ENCODE measurements at places on chromosomes 6 and 20.

- no peak for DNase-seq
These were observed 1.8 kb downstream of the RIPOR2 start for GRCh38 chr6:24933868-24934401.

GRCh38 chr6:151431337-151431736, 20.6 kb downstream of the RMND1 start:
- no peak for DNase-seq

DNA sequence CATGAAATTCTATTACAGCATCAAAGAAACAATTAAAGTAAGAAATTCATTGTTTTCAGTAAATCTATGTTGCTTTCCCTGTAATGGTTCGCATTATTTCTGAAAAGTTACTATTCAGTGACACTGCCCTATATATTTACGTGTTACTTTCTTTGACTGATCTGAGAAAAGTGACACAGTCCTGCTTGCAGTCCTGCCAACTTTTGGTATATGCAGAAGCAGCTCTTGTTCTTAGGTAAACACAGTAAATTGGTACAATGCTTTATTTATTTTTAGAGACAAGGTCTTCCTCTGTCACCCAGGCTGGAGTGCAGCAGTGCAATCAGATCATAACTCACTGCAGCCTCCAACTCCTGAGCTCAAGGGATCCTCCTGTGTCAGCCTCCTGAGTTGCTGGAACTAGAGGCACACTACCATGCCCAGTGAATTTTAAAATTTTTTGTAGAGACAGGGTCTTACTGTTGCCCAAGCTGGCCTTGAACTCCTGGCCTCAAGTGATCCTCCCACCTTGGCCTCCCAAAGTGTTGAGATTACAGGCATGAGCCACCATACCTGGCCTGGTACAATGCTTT, 151.3 kb downstream of the AKAP7 start:
- no peak for DNase-seq

GRCh38 chr6:108071736-108072276, 2.7 kb downstream of the OSTM1 start:
- DNase-seq: no peak

DNA sequence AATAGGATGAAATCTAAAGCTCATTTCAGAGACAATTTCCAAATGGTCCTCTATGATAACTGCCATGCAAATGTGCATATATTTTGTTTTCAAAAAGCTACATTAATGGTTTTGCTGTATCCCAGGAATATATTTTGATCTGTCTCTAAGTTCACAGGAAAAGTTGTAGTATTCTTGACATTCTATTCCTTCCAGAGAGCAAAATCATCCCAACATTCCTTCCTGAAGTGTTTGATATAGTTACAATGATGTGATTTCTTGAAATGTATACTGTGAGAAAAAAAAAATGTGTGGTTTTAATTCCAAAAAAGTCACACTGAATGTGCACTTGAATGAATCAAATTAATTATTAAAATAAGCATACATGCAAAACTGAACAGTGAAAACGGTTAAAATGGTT, 996.0 kb upstream of the CITED2 start:
- no peak for DNase-seq

GRCh38 chr6:166584853-166585429, 1.5 kb downstream of the RAMACL start:
- no peak for DNase-seq

GRCh38 chr20:53244711-53245110, 272.6 kb downstream of the TSHZ2 start:
- DNase-seq: no peak

- DNase-seq: no peak
These were observed 50.6 kb downstream of the SRC start for GRCh38 chr20:37396416-37397075.

- peak; percentile 86 for DNase-seq
These were observed 176.7 kb downstream of the CLIC5 start for GRCh38 chr6:45838996-45839395.

DNA sequence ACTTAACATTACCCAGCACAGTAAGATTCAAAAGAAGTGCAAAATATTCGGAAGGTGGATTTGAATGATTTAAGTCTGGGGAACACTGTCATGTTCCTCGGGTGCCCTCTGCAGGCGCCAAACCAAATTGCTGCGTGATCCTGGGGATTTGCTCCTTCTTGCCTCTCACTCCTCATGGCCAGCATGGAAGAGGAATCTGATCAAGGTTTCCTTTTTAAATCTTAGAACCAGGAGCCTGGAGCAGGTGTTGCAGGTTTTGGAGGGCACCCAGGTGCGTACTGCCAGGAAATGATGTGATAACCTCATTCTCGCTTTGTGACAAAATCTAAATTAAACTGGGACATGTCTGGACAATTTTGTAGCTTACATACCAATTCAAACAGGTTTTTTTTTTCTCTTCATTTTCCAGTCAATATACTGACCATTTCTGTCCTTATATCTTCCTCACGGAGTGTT, 8.1 kb upstream of the PFDN4 start:
- DNase-seq: peak; percentile 94

GRCh38 chr6:133707456-133707855, 181.5 kb upstream of the TCF21 start:
- DNase-seq: no peak

- no peak for DNase-seq
These were observed 23.8 kb upstream of the ELOVL4 start for GRCh38 chr6:79971193-79971592.

- no peak for DNase-seq
These were observed 38.6 kb downstream of the SLC2A4RG start for GRCh38 chr20:63778034-63778752.

GRCh38 chr20:49979030-49979832, 3.5 kb upstream of the SNAI1 start:
- DNase-seq: no peak

DNA sequence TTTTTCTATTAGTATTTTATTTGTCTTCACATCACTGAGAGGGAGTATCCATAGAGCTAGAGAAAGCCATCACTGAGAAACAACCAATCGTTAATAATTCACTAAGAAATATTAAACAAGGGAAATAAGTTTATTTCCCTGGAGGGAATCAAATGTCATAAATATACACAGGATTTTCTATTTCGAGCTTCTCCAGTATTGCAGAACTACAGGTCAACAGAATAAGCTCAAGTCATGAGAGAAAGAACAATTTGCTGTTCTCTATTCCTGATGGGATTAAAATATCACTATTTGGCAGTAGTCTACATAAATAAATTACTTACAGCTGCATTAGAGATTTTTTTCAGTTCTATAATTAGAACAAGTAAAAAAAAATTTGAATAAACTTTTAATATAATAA, 2.2 kb upstream of the FAM162B start:
- DNase-seq: no peak

DNA sequence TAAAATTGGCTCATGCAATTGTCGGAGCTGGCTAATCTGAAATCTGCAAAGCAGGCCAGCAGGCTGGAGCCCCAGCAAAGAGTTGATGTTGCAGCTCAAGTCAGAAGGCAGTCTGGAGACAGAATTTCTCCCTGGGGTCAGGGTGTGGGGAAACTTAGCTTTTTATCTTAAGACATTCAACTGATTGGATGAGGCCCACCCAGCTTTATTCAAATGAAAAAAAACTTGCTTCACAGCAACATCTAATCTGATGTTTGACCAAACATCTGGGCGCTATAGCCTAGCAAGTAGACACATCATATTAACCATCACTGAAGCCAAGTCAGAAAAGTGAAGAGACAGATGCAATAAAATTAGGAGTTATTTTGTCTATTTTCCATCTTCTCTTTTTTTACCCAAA, 108.8 kb upstream of the CCDC28A start:
- no peak for DNase-seq

- DNase-seq: no peak
These were observed 55.8 kb upstream of the TFAP2D start for GRCh38 chr6:50657513-50657912.

- no peak for DNase-seq
These were observed 70.1 kb downstream of the ISM1 start for GRCh38 chr20:13291157-13291556.

GRCh38 chr20:5180933-5181332, 54.1 kb downstream of the CDS2 start:
- DNase-seq: no peak

GRCh38 chr6:89139509-89140346, 6.1 kb upstream of the PM20D2 start:
- no peak for DNase-seq

DNA sequence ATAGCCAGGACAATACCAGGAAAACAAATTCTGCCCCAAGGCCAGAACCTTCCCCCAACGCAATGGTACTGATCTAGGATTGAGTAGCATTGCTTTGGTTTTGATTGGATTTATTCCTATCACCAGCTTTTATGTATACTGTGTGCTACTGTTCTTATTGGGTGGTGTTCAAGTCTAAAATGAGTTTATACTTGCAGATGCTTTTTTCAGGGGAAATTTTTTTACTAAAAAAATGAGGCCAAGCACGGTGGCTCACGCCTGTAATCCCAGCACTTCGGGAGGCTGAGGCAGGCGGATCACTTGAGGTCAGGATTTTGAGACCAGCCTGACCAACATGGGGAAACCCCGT, 116.8 kb downstream of the ZMYND8 start:
- no peak for DNase-seq

DNA sequence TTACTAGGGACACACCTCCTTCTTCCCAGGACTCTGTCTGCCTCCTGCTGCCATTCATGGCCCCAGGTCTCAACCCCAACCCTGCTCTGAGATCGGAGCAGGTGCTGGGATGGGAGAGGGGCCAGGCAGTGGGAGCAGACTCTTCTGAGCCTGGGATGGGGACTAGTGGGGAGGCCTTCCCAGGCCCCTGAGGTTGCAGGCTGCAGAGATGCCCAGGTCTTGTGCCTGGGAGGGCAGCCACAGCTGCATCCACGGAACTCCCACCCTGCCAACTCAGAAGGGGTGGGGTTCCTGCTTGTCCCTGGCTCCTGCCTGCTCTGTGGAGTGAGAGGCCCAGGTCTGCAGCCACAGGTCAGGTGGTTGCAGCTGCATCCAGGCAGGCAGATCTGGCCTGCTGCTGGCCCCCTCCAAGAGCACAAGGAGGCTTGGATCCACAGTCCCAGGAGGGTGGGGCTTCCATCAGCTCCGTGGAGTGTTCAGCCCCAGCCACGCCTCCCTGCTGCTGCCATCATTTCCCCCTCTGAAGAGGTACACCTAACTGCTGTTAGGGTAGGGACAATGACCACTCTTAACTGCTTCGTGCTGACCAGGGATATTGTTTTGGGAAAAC, 2.9 kb upstream of the SLC22A1 start:
- DNase-seq: no peak

DNA sequence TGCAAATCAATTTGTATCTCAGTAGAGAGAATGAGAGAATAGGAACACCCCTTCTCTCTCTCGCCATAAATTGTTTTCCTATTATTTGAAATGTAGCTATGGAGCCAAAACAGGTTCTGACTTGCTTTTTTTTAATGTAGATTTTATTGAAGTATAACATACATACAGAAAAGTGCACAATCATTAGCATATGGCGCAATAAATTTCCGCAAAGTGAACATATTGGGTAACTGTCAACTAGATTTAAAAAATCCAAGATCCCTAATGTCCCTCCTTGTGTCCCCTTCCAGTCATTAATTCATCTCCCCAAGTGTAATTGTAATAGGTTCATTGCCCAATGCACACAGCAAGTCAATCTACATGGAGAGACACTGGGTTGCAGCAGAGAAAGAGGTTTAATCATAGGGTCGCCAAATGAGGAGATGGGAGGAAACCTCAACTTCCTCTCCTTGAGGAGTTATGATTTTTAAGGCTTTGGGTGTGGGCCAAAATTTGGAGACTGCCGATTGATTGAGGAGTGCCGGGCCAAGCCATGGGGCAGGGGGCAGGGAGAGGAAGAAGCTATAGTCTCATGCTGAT, 43.3 kb upstream of the TGM3 start:
- no peak for DNase-seq

GRCh38 chr6:143111443-143111842, 50.8 kb downstream of the AIG1 start:
- no peak for DNase-seq

DNA sequence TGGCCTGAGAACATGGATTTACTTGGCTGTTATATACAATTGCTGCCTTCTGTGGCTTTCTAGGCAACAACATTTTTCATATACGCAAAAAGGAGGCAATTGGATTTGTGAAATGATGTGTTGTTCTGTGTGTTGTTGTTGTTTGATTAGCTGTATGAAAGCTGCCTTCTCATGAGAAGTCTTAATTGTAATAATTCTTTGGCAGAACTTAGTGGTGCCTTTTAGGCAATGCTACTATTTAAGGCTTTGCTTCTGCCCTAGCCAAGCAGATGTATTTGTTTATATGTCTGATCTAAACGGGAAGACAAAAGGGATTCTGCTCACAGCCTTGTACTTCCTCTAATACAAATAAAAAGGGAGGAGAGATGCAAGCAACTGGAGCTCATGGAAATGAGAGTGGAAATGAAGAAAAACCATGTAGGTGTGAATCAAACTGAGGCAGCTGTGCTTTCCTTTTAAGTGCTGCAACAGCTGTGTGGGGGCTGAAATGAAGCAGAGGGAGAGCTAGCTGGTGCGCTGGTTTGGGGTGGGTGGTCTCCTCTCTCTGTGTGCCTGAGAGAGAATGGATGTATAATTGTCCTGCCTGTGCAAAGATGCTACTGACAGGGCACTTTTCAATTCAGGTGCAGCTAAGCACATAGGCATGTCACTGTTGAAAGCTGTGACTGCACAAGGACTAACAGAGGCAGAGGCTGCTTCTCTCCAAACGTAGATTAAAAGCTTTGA, 386.9 kb upstream of the MAN1A1 start:
- DNase-seq: no peak

GRCh38 chr6:40520678-40521077, 66.5 kb downstream of the LRFN2 start:
- no peak for DNase-seq

DNA sequence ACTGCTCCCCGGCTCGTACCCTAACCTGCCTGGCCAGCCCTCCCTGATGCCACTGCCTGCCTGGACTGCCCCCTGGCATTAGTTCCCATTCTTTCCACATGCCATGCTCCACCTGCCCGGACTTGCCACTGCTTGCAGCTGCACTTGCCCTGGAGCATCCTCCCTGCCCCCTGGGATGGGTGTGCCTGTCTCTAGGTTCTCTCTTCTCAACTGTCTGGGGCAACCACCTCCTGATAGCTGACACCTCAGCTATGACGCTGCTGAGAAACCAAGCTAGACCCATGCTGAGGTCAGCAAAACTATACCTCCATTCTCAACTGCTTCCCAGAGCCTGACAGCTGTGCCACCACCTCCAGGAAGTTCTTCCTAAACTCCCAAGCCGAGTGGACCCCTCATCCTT, 72.1 kb downstream of the PERP start:
- no peak for DNase-seq

- DNase-seq: no peak
These were observed 777.8 kb downstream of the KIF16B start for GRCh38 chr20:15795305-15796019.

GRCh38 chr6:28589234-28589956, 63.7 kb downstream of the GPX5 start:
- no peak for DNase-seq

DNA sequence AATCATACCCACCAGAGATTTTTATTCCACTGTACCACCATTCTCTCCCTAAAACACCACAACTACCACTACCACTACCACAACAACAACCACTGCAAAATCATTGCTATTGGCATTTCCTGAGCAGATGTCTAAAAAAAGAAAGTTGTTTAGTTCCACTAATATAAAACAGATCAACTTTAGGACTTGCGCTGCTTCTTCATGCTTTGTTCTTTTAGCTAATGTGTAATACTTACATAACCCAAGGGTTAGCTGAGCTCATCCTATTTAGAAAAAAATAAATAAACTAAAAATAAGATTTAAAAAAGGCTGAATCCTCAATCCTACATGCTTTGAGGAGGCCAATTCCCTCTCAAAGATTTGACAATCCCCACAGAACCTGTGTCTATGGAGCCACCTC, 11.4 kb downstream of the IYD start:
- DNase-seq: peak; percentile 4

- no peak for DNase-seq
These were observed 90.3 kb downstream of the RNF144B start for GRCh38 chr6:18477301-18477941.

- no peak for DNase-seq
These were observed 22.8 kb upstream of the SCGN start for GRCh38 chr6:25629198-25629576.

Measured in esophagus muscularis mucosa (tissue), 4 donors.